Inflammatory macrophage treated with lipopolysaccharide for 1 hour (primary cell): ENCODE measurements at places on chromosomes 6 and 20.

DNA sequence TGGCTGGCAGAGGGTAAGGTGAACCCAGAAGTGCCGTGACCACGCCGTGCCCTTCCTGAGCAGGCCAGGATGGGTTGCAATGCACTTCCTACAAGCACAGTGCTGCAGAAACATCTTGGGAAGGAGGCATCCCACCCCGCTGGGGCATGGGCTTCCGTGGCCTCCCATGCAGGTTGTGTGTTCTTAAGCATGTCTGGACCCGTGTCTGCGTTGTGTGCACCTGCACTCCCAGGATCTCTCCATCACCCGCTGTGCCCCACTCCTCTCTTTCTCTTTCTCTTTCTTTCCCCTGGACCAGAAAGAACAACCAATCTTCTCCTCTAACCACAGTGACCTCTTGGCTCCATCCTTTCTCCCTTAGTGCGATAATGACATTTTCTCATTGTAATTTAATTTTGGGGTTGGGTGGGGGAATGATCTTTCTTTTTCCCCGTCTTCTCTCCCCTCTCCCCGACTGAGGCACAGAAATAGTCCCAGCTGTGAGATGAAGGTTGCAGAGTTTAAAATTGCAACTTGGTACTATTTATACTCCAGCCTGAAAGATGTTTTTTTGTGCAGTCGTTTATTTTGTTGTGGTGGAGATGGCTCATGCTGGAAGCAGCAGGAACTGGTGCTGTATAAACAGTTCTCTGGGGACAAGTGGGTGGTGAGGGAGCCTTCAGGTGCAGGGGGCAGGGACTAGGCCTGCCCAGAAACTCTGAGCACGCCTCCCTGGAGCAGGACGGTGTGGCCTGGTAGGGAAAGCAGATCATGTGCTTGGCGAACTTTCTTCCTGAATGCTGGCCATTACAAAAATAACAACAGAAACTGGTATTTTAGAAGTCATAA, 20.5 kb downstream of the BCAS4 start:
- no peak for DNase-seq

GRCh38 chr20:58046311-58046710, 182.1 kb downstream of the ANKRD60 start:
- DNase-seq, result no peak

DNA sequence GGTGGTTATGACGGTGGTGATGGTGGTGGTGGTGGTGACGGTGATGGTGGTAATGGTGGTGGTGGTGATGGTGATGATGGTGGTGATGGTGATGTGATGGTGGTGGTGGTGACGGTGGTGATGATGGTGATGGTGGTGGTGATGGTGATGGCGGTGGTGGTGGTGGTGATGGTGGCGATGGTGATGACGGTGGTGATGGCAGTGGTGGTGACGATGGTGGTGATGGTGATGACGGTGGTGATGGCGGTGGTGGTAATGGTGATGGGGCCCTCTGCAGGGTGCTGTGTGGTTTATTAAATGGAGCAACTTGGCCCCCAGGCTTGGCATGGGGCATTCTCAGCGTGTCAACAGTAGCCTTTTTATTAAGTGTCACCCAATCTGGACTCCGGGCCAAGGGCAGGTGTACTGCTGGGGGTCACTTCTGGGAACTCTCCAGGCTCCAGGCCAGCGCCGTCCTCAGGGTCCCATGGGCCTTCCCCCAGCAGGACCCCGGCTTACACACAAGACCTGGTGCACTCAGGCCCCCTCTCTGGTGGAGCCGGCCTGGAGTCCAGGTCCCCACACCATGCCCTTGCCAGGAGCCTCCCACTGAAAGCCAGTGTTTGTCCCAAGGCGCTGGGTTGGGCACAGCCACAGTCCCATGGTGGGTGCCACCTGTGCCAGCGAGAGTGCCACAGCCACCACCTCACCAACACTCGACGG, 8.8 kb downstream of the CABLES2 start:
- DNase-seq, result no peak

GRCh38 chr20:36991703-36992102, 40.2 kb upstream of the SAMHD1 start:
- no peak for DNase-seq
